Stimulated activated CD8-positive, alpha-beta memory T cell treated with anti-CD3 and anti-CD28 coated beads, Interleukin-4, amount 100 ng/mL, for 48 hours (primary cell): ENCODE measurements at places on chromosomes 4 and X.

GRCh38 chr4:183437452-183437851 lies 7.0 kb upstream of the CDKN2AIP start:
- no peak for DNase-seq

DNA sequence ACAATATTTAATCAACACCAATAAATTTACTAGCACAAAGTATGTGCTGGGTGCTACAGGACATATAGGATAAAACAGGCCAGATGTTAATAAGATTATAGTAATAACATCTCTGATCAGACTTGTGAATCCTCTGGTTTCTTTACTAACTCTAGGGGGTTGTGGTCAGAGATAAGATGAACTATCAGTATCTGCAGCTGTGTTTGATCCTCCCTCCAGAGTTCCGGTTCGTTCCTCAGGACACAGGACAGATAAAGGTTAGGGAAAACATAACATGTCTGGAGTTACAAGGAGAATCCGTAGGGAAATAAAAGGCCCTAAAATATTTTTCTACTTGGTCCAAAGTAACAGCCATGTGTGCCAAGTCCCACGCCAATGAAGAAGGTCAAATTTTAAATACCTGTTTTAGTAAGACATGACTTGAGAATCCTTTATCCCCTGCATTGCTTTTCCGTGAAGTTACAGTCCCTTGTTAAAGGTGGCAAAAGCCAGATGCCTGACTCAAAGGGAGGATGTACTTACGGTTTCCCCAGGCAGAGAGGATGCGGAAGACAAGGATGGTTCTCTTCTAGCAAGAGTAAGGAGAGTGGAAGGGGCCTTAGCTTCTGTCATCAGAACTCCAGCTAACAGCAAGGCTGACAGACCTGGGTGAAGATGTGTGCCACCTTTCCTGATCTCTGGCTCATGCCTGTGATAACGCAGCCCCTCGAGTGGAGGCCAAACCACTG lies 44.4 kb downstream of the KIAA0232 start:
- no peak for DNase-seq

DNA sequence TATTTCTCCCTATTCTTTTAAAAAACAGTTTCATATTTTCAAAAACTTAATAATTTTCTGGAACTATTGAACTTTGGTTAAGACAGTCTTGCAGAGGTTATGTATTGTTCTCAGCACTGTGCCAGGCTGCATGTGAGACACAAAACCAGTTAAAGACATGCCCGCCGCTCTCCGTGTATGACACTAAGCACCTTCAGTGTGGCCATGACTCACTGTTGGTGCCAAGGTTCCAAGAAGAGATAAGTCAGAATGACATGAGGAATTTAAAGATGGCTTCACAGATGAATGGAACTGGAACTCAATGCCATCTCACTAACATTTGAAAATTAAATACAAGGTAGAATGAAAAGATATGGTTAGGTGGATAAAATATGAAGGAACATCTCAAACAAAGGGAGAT lies 525.5 kb upstream of the ZFP42 start:
- DNase-seq: no peak

DNA sequence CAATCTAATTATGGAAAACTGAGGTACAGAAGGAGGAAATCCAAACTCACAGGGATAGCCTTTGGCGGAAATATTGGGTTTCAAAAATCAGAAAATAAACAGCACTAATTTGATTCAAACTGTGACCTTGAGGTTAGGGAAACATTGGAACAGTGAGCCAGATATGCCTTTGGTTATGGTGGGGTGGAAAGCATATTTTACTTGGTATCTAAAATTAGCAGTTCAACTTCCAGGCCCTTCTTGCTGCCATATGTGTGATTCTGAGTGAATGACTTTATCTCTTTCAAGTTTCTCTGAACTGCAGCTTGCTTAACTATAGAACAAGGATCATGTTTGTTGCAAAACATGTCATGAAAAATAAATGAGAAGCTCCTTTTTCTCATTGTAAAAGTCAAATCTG lies 240.9 kb upstream of the VEGFC start:
- no peak for DNase-seq

- no peak for DNase-seq
Observed at GRCh38 chrX:37854148-37854547, 6.8 kb upstream of the DYNLT3 start.

GRCh38 chr4:5165420-5166369 lies 114.4 kb downstream of the STK32B start:
- no peak for DNase-seq

- DNase-seq: no peak
Observed at GRCh38 chrX:51860679-51861078, 32.7 kb upstream of the MAGED1 start.

- no peak for DNase-seq
Observed at GRCh38 chrX:85375333-85375738, 4.1 kb downstream of the POF1B start.

- DNase-seq: no peak
Observed at GRCh38 chr4:144655491-144655890, 9.5 kb downstream of the HHIP start.

- no peak for DNase-seq
Observed at GRCh38 chr4:46450556-46450955, 60.6 kb upstream of the GABRA2 start.

DNA sequence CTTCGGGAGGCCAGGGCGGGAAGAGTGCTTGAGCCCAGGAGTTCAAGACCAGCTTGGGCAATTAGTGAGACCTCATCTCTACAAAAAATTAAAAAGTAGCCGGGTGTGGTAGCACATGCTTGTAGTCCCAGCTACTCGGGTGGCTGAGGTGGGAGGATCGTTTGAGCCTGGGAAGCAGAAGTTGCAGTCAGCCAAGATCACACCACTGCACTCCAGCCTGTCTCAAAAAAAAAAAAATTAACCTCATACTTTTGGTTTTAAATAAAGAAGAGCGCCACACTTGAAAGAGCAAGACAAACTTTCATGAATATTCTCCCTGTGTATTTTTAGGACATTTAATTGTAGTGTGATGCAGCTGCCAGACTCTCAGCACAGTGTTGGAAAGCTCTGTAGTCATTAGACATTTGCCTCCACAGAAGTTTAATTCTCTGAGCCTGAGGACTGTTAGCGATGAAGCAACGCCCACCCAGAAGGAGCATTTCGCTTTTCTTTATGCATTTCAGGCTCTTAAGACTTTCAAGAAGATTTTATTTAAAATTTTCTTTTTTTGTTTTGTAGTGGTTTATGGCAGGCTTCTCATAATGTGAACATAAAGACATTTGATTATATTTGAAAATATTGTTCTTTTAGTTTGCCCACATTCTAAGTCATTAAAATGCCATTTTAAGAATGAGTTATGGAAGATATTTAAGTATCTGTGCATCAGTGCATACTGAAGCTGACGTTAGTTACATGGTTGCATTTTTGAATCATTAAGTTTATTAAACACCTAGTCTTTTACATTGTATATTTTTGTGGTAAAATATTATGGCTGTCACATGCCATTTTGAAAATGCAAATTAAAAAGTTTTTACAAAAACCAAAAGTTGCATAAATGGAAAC lies 45.8 kb downstream of the DCLK2 start:
- no peak for DNase-seq

DNA sequence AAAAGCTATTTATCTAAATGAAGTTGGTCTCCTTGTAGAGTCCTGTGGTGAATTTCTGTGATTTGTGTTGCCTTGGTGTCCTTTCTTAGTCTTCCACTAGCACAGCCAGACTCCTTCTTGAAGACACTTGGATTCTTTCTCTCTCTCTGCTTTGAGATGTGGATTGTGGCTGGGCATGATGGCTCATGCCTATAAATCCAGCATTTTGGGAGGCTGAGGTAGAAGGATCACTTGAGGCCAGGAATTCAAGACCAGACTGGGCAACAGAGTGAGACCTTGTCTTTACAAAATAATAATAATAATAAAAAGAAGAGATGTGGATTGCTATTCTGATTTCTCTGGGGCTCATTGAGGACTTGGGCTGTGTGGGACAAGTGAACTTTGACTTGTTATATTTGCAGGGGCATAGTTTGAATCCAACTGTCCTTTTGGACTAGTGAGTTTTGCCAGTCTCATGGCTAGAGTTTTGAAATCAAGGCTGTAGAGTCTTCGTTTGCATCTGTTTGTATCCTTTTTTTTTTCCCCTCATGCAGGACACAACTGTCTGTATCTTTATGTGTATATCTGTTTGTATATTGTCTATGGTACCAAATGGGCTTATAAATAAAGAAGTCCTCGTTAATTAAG lies 11.1 kb upstream of the SMIM14 start:
- DNase-seq: no peak

DNA sequence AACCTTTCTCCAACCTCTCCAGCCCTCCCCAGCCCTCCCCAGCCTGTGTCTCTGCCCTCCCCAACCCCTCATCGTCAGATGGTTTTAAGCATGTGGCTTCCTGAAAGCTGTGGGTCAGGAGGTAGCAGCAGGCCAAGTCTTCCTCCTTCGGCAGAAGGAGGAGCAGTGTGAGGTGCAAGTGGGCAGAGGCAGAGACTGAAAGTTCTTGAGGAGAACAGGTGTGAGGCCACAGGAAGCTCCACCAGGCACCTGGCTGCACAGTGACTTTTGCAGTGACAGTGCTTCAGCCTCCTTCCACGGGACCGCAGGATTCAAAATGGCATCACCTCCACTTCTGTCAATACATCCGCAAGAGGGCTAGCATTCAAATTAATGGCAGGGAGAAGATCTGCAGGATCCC lies 203.9 kb upstream of the LEF1 start:
- DNase-seq: peak; percentile 37

DNA sequence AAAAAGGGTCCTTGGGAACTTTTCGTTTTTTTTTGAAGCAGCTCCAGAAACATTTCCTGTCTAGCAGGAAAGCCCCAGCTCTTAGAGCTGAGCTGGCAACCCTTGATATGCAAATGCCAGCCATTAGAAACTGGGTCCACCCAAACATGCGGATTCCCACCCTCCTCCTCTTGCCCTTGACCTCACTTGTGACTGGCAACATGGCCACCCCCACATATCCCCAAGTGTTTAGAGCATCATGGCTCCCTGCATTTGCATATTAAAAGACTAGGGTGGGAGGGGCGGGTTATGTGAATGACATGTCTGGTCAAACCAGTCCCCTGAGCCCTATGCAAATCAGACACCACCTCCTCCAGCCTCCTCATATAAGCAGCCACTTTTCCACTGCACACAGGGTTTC lies 671.1 kb downstream of the FAT4 start:
- DNase-seq: no peak

- no peak for DNase-seq
Observed at GRCh38 chr4:155434366-155434765, 57.6 kb upstream of the MAP9 start.

- no peak for DNase-seq
Observed at GRCh38 chr4:72817012-72817411, 248.0 kb upstream of the ADAMTS3 start.

GRCh38 chr4:6408263-6408662 lies 64.2 kb downstream of the PPP2R2C start:
- DNase-seq: no peak

- no peak for DNase-seq
Observed at GRCh38 chrX:144946666-144947065, 300.6 kb upstream of the SPANXN1 start.

DNA sequence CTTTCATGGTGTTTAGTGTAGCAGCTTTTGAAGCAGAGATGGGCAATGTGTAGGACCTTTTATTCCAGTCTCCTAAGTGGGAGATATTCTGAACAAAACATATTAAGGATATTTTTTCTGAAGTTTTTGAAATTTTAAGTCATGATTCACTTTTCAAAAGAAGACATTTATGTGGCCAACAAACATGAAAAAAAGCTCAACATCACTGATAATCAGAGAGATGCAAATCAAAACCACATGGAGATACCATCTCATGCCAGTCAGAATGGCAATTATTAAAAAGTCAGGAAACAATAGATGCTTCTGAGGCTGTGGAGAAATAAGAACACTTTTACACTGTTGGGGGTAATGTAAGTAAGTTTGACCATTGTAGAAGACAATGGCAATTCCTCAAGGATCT lies 76.0 kb downstream of the FAT4 start:
- DNase-seq: no peak

DNA sequence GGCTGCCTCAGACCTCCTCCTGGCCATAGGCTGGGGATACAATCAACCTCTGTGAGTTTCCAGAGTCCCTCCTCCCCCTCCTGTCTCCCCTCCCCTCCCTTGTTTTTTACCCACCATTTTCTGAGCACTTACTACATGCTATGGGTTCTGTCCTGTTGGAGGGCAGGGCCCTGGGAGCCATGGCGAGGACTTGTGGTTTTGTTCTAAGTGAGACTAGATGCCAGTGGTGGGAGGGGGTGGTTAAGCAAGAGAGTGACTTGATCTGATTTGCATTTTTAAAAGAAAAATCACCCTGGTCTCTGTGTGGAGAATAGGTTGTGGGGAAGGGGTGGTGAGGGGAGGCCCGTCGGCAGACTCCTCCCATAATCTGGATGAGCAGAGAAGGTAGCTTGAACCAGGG lies 39.5 kb downstream of the EFNB1 start:
- DNase-seq: no peak

- no peak for DNase-seq
Observed at GRCh38 chr4:173165706-173166105, 2.9 kb upstream of the GALNT7 start.

DNA sequence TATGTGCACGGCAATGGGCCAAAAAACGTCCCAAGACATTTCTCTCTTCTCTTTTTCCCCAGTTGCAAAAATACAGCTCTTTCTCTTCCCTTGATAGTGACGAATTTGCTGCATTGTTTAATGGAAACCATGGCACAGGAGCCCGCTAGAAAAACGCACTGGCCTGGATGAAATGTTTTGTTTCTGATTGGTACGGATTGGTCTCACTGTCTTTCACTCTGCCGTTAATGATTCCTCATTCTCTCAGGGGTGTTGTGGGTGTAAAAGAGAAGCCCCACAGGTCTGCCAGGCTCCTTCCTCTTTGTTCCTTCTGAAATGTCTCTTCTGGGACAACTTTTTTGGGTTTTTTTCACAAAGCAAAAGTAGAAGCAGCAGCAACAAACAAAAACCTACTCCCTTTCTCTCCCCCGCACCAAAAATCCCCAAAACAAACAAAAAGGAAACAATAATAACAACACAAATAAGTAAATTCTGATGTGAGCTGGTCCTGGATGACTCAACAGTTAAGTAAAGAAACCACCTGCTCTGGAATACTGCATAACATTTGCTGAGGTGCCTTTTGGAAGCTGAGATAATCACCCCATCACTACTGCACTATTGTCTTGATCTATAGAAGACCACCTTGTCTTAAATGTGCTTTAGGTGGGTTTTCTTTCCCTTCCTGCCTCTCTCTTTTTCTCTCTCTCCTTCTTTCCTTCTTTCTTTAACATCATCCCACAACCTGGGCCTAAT lies 89.8 kb downstream of the PLAC1 start:
- DNase-seq: no peak
